ENCODE measurements at places on chromosomes 16 and 17. TPM values are rescaled to one million over a fixed set of nuclear protein-coding genes. Genes with fewer than 3 reads are reported as not detected.

- H3K4me3 ChIP-seq: no peak overlapping the region
- H3K27ac ChIP-seq: no peak overlapping the region
- no peak for DNase-seq
- H3K4me1 ChIP-seq: no peaks in the 10 kb centered on the region
- no peaks in the 10 kb centered on the region for H3K27me3 ChIP-seq
These were observed 236.0 kb upstream of the IRX5 start for GRCh38 chr16:54694651-54695050.

- DNase-seq: peak; percentile 96
- peak overlapping the region; percentile 80 for H3K4me3 ChIP-seq
These were observed 27.8 kb upstream of the METRNL start for GRCh38 chr17:83051396-83052240.

- H3K27ac ChIP-seq: no peak overlapping the region
- no peaks in the 10 kb centered on the region for H3K4me1 ChIP-seq
- no peak for DNase-seq
- peaks cover 26% of the 10 kb centered on the region for H3K36me3 ChIP-seq
- no peaks in the 10 kb centered on the region for H3K27me3 ChIP-seq
- H3K4me3 ChIP-seq: no peak overlapping the region
These were observed 23.4 kb downstream of the NMRAL1 start for GRCh38 chr16:4450931-4451519.

DNA sequence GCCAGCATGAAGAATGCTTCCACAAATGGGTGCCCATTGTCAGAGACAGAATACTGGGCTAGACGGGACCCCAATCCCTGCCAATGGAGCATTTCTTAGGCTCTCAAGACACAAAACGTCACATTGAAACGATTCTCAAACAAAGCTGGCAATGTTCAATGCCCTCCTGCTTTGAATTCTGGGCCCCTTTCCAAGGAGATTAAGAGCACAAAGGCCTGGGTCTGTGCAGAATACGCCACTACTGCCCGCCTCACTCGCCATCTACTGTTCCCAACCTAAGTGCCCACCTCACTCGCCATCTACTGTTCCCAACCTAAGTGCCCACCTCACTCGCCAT, 9.7 kb downstream of the CFAP20 start:
- H3K36me3 ChIP-seq: peaks cover 5% of the 10 kb centered on the region
- no peaks in the 10 kb centered on the region for H3K27me3 ChIP-seq
- no peak for DNase-seq
- H3K4me1 ChIP-seq: peaks cover 26% of the 10 kb centered on the region
- H3K27ac ChIP-seq: no peak overlapping the region
- H3K4me3 ChIP-seq: no peak overlapping the region

DNA sequence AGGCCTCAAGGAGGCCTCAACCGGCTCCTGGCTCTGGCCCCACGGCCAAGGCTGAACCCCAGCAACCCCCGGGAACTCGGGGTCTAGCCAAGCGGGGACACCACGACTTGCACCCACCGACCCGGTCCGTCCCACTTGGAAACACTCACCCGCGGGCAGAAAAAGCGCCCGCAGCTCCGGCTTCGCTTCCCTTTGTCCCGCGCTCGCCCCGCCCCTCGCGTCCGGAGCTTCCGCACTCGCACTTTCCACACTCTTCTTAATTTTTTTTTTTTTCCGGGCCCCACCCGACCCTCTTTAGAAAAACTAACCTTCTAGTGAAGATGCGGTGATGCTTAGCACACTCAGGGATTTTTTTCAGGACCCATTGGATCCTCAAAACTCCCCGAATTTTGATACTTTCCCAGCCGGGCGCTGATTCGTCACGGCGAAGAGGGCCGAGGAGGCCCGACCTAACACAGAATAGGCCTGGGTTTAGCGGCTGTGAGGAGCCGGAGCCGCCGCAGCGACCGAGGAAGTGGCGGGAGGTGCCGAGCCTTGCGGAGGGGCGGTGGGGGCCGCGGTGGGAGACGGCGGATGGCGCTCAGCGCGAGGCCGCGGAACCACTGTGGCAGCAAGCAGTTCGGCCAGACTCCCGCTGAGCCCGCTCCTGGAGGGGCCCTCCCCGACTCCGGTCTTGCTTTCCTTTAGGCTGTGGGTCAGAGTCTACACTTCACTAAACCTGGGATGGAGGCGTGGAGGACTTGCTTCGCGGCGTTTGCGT, at the start of gene SMARCE1:
Gene SMARCE1, minus strand, starts transcription at position 195 of the 760 bp plus-strand sequence. CDS start 2,016 bp downstream, outside the sequence.
- H3K27me3 ChIP-seq: no peaks in the 10 kb centered on the region
- H3K4me3 ChIP-seq: peak within 1 kb of the TSS; percentile 95
- H3K4me1 ChIP-seq: no peaks in the 10 kb centered on the region
- H3K27ac ChIP-seq: peak within 1 kb of the TSS; percentile 96
- H3K36me3 ChIP-seq: peaks cover 3% of the 10 kb centered on the region

DNA sequence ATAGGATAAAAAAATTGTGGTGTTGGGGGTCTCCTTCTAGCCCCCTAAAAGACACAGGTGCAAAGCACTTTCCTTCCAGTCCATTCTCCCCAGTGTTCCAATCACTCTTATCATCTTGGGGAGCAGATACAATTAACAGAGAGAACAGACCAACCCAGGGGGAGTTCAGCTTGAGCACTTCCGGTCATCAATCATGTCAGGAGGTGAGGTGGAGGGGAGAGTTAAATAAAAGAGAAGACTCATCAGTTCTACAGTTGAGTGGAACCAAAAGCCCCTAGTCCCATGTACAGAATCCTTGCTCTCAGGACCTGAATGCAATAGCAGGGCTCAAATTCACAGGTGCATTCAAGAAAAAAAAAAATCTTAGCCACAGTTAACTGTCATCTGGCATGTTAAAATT, 122.3 kb downstream of the DYNLRB2 start:
- no peaks in the 10 kb centered on the region for H3K27me3 ChIP-seq
- no peaks in the 10 kb centered on the region for H3K4me1 ChIP-seq
- H3K27ac ChIP-seq: no peak overlapping the region
- DNase-seq: no peak
- no peaks in the 10 kb centered on the region for H3K36me3 ChIP-seq

DNA sequence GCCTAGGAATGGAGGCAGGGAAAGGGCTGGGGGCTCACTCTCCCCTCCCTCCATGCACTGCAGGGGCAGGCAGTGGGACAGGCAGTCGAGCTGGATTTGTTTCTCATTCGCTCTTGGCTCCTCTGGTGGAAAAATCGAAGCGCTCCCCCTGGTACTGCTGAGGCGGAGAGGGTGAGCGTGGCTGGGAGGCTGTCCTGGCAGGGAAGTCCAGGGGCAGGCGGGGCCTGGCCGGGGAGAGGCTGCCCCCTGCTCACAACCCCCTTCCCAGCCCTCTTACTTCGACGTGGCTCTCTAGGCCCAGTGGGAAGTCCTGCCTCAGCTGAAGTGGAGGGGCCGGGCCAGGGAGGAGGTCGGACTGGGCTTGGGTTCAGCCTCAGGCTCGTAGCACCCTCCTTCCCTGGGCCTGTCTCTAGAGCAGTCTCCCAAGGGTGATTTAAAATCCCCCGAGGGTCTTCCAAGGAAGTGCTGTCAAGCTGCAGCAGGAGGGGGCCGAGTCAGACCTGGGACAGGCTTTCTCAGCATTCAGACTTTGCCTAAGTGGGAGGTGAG, 16.5 kb upstream of the TMEM92 start:
- DNase-seq: no peak
- H3K27ac ChIP-seq: no peak overlapping the region
- H3K27me3 ChIP-seq: no peaks in the 10 kb centered on the region
- H3K4me3 ChIP-seq: no peak overlapping the region
- peaks cover 9% of the 10 kb centered on the region for H3K4me1 ChIP-seq

DNA sequence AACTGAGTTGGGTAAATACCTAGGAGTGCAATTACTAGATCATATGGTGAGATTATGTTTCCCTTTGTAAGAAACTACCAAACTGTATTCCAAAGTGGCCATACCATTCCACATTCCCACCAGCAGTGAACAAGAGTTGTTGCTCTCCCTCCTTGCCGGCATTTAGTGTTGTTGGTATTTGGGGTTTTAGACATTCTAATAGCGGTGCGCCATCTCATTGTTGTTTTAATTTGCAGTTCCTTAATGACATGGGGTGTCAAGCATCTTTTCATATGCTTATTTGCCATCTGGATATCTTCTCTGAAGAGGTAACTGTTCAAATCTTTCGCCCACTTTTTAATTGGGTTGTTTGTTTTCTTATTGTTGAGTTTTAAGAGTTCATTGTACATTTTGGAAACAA, 164.2 kb upstream of the LHX1 start:
- no peak overlapping the region for H3K27ac ChIP-seq
- H3K4me1 ChIP-seq: no peaks in the 10 kb centered on the region
- H3K36me3 ChIP-seq: no peaks in the 10 kb centered on the region
- peaks cover 6% of the 10 kb centered on the region for H3K27me3 ChIP-seq
- DNase-seq: no peak
- H3K4me3 ChIP-seq: no peak overlapping the region

DNA sequence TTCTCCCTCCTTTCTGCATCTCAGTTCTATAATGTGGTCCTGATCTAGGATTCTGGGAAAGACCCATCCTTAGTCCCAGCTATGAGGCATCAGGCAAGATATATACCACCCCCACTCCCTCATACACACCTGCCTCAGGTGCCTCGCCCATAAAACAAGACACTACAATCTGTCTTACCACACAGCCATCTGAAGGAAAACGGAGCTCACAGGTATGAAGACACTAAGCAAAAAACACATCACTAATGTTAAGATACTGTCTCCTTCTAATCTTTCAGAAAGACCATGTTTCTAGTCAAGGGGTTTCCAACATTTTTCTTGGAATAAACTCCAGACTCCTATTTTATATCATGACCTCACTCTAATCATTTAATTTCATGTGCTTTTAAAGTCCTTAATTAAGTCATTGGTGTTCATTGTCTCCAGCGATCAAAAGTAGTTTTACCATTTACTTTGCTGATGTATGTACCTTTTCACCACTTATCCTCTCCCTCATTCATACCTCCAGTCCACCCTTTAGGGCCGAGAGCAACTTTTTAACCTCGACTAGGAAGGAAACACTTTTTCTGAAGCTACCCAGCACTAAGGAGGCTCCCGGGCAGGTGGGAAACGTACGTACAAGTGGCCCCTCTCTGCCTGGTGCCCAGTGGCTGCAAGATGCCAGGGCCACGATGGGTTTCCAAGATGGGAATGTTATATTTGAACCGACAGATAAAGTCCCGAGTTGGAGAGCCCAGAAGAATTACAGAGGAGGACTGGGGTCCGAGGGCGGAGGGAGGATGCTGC, 979 bp downstream of the MAP3K14 start:
- no peaks in the 10 kb centered on the region for H3K36me3 ChIP-seq
- no peak for DNase-seq
- H3K4me1 ChIP-seq: peaks cover 46% of the 10 kb centered on the region
- H3K27me3 ChIP-seq: no peaks in the 10 kb centered on the region

DNA sequence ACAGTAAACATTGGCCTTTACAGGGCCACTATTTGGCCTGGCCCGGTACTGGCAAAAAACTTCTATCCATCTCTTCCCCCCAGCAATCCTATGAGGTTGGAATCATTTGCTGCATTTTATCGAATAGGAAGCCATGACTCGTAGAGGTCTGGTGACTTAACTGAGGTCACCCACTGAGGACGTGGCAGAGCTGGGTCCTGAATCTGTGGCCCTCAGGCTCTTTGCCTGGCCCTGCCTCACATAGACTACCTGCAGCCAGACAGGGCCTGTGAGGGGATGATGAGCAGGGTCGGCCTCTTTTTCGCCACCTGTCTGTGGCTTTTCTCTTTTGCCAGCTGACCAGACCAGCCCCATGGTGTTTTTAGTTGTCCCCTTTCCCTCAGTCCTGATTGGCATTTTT, 1.9 kb downstream of the PPP4C start:
- H3K4me3 ChIP-seq: no peak overlapping the region
- H3K36me3 ChIP-seq: peaks cover 31% of the 10 kb centered on the region
- H3K27me3 ChIP-seq: no peaks in the 10 kb centered on the region
- DNase-seq: no peak
- peak overlapping the region; percentile 95 for H3K27ac ChIP-seq
- peaks cover 13% of the 10 kb centered on the region for H3K4me1 ChIP-seq

DNA sequence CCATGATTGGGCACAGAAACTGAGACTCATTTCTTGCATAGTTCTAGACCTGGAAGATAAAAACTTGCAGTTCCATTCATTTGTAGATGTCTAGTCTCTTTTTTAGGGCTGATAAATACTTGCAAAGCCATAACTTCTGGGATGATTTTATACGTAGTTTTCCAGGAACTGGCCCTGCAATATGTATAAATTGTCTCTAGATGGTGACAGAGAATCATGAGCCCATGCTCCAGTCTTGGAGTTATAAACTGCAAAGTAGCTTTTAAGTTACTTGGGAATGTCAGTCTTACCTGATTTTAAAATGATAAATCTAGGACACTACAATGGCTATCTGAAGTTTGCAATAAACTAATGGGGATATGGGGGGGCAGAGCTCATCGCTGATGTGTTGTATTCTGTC, 3.0 kb upstream of the ADAMTS18 start:
- no peaks in the 10 kb centered on the region for H3K36me3 ChIP-seq
- no peaks in the 10 kb centered on the region for H3K4me1 ChIP-seq
- no peak overlapping the region for H3K4me3 ChIP-seq
- H3K27me3 ChIP-seq: peaks cover 7% of the 10 kb centered on the region

DNA sequence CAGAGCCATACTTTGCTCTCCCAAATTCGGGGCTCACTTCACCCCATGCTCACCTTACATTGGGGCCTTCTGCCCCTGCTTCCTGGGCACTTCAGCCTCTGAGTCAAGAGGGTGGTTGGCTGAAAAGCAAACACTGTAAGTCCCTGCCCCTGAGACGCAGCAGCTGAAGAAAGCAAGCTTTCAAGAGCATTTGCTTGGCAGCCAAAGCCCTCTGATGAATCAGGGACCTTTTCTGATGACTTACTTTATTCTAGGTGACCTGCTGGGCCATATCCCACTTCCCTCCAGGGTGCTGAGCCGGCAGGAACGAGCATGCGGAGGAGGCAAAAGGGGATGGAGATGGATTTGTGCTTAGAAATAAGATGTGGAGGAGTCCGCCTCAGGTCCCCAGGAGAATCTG, 147.0 kb upstream of the TNRC6C start:
- no peaks in the 10 kb centered on the region for H3K27me3 ChIP-seq
- H3K36me3 ChIP-seq: no peaks in the 10 kb centered on the region
- peak; percentile 68 for DNase-seq
- H3K27ac ChIP-seq: no peak overlapping the region
- no peaks in the 10 kb centered on the region for H3K4me1 ChIP-seq

DNA sequence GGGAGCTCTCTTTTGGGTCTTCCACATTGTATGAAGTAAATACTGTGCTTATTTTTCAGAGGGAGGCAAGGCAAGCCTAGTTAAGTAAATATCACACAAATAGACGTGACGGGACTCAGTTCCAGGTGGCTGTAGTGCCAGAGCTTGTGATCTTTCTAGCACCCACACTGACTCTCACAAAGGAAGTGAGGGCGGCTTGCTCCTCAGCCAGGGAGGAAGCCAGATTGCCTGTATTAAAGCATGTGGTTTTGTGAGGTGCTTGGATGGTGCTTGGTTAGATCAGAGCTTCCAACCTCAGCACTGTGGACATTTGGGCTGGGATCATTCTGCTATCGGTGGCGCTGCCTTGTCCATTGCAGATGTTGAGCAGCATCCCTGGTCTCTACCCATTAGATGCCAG, 80.1 kb downstream of the VAT1L start:
- no peaks in the 10 kb centered on the region for H3K27me3 ChIP-seq
- DNase-seq: no peak
- H3K36me3 ChIP-seq: no peaks in the 10 kb centered on the region
- H3K4me1 ChIP-seq: no peaks in the 10 kb centered on the region
- no peak overlapping the region for H3K4me3 ChIP-seq

HAGHL gene
- total RNA-seq: 14.1 TPM

CARHSP1 gene
- 108 TPM for total RNA-seq

CFAP119 gene
- 0.77 TPM for total RNA-seq

TOM1L1 gene
- total RNA-seq: 34.7 TPM

LHX1 gene
- not detected for total RNA-seq

TVP23A gene
- total RNA-seq: 0.26 TPM

C16orf82 gene
- not detected for total RNA-seq

ANKS4B gene
- total RNA-seq: not detected
